Stimulated activated naive CD8-positive, alpha-beta T cell treated with anti-CD3 and anti-CD28 coated beads, Interleukin-15, amount 100 ng/mL, for 72 hours (primary cell): ENCODE measurements at places on chromosomes 13 and 19.

DNA sequence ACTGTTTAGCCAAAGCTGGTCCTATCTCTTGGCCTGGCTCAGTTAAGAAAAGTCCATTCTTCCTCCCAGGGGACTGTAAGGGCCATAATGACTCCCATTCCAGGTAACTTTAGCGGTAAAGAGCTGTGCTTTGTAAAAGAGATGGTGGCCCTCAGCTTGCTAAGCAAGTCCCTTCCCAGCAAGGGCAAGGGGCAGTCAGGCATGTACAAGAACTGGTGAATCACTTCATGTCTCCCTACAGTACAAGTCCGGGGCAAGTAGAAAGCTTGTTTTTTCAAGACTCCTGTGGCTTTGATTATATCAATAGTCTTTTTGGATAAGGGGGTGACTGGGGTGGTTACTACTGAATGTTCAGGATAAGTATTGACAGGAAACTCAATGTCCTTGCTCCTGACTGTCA, 88.9 kb downstream of the SLC25A15 start:
- no peak for DNase-seq

- DNase-seq = no peak
Measured at GRCh38 chr19:16509141-16510061, 13.2 kb downstream of the C19orf44 start.

GRCh38 chr13:23651887-23652286, 81.7 kb downstream of the TNFRSF19 start:
- DNase-seq = no peak

DNA sequence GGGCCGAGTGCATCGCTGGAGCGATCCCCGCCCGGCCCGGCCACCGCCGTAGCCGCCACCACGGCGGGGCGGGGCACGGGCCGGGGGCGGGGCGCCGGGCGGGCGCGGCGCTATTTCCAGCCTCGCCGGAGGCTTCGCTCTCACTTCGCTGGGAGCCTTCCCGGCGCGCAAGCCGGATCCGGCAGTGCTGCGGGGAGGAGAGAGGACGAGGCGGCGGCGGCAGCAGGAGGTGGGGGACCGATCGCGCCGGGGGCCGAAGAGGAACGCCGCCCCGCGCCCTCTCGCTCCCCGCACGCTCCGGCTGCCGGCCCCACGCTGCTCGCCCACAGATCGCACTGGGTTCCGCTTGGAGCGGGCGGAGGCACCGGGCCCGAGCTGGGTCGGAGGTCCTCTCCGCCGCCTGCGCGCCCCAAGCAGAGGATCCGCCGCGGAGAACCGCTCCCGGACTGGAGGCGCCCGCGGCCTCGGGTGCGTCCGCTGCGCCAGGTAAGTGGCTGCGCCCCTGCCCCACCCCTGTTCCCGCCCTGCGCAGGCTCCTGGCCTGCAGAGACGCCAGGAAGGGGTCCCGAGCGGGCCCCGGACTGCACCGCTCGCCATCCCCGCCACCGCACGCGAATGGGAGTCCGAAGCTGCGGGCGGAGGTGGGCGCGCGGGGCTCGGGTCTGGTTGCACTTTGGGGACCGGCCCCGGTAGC, at the start of gene CHST8:
TSS of gene CHST8 (plus strand) at position 143 of the 694 bp plus-strand sequence. CDS start 67,309 bp downstream, outside the sequence.
- no peak for DNase-seq

DNA sequence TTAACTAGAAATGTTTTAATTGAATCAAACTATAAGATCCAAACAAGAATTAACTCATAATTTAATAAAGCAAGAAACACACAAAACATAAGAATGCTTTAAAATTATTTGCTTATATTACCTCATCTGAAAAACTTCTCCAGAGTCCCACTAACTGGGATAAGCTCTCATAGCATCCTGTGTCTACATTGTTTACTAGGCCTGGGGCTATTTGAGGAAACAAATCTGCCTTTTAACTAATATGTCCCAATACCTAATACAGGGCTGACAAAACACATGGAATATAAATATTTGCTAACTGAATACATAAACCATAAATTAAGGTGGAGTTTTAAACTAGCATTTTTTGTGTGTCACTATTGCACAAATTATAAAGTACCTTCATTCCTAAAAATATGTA, 1399.8 kb upstream of the SLC10A2 start:
- DNase-seq = no peak

DNA sequence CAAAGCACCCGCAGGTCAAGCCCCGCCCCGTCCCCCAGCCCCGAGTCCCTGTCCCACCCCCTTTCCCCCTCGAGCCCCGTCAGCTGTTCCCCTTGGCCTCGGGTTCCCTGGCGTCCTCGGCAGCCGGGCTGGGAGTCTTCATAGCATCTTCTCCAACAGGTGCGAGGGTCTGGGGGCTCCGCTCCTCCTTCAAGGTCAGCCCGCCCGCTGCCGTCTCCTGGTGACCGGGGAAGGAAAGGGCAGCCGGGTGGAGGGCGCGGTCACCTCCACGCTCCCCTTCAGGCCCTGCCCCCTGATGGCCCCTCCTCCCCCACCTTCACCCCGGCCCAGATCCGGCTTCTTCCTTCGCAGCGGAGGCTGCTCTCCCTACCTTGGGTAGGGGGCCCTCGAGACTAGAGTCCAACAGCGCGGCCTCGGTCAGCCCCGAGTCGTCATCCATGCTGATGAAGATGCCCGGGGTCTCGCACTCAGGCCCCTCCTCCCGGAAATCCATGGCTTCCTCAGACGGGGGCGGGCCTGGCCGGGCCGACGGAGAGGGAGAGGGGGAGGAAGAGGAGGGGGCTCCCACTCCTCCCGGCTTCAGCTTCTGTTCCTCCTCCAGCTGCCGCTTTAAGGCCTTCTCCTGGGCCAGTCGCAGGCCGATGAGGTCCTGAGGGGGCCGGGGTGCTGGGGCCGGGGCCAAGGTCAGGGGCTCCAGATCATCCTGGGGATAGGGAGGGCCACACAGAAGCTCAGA, 541 bp upstream of the RSPH6A start:
- no peak for DNase-seq

- no peak for DNase-seq
Measured at GRCh38 chr19:56295531-56296455, 18.8 kb downstream of the ZSCAN5A start.

GRCh38 chr13:27375686-27376326, 48.6 kb upstream of the GTF3A start:
- DNase-seq = peak; percentile 39

DNA sequence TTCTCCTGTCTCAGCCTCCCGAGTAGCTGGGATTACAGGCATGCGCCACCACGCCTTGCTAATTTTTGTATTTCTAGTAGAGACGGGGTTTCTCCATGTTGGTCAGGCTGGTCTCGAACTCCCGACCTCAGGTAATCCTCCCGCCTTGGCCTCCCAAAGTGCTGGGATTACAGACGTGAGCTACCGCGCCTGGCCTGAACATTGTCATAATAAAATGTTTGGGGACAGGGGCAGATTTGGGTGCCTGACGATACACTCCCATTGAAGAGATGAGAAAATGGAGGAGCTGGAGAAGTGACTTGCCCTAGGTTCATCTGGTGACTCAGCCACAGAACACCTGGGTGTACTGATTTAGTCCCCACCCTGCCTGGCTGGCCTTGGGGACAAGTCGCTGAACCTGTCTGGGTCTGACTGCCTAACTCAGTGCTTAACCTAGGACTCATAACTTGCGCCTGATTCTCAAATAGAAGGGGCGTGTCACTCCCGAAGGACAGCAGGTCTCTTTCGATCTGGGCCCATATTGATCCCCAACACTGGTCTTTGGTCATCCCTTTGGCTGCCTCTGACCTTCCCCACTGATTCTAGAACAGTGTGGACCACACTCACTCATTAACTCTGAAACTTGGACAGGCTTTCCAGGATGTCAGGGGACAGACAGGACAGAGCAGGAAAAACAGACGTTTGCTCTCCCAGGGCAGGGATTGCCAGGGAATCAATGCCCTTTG, 7.6 kb upstream of the BICRA start:
- DNase-seq = no peak

DNA sequence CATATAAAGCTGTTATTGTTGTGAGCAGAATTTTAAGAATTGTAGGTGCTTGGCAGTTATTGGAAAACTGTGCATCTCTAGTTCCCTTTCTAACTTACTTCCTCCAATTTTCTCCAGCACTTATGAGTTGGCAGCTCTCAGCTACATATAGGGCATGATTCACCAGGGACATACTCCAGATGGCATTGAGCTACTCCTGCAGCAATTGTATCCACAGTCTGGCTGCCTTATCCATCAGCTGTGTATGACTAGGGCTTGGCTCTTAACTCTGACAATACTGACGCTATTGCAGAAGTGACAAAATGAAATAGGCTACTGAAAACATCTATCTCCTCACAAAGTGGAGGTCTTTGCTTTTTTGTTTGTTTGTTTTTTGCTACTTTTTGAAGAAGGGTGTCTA, 276.7 kb downstream of the POU4F1 start:
- no peak for DNase-seq

- no peak for DNase-seq
Measured at GRCh38 chr13:80361298-80361697, 20.4 kb upstream of the SPRY2 start.

GRCh38 chr13:21672287-21672680, 1.4 kb downstream of the FGF9 start:
- DNase-seq = no peak

DNA sequence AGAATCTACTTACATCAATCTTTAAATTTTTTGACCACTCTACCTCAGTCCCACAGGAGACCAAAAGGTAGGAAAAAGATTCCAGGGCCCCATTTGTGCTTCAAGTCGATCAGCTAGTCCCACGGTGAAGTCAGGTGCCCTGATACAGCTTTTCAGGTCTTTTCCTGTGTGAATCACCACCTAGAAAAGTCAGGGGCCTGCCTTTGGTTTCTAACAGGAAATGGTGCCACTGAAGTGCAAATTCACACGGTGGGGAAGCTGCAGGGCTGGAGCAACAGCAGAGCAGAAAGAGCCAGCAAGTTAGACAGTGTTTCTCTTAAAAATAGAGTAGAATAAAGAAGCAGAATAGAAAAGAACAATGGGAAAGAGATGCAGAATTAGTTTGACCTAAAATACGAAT, 107.5 kb downstream of the KLF12 start:
- peak; percentile 49 for DNase-seq

GRCh38 chr19:10228920-10229319, 2.2 kb downstream of the S1PR2 start:
- DNase-seq = peak; percentile 29

DNA sequence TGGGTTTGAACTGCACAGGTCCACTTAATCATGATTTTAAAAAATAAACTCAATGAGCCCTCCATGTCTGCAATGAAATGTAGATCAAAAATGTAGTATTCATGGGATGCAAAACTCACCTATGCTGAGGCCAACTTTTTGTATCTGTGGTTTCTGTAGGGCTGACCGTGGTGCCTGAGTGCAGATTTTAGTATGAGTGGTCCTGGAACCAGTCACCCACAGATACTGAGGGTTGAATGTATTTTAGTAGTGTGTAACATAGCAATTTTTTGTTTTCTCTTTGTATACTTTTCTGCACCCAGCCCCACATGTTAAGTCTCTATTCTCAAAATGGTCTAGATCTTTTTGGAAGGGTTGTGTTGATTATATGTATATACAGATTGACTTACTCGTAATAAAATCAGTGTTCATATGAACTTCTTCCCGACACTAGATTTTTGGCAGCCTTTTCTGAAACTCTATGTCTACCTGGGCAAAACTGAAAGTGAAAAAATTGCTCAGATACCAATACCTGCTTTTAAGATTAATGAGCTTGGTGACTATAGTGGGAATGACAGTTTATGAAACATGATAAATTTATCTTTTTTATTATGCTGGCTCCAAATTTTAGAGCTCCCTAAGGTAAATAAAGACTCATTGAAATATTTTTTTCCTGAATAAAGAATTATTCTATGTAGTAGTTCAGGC, 51.6 kb downstream of the DNAJC15 start:
- peak; percentile 21 for DNase-seq
